ENCODE measurements at places on chromosomes 2 and 18. TPM values are rescaled to one million over a fixed set of nuclear protein-coding genes. Genes with fewer than 3 reads are reported as not detected.

Gene AMER3
- not detected for total RNA-seq

Gene CD8B2
- total RNA-seq, result not detected

Gene TNFAIP6
- total RNA-seq, result 0.50 TPM

Gene ICA1L
- 10.5 TPM for total RNA-seq

Gene FAP
- total RNA-seq, result 52.8 TPM

Gene MALT1
- 39.0 TPM for total RNA-seq

Gene EFR3B
- not detected for total RNA-seq

Gene OSGEPL1
- total RNA-seq, result 8.8 TPM

- DNase-seq, result no peak
Measured at GRCh38 chr2:3476321-3476984, 42.9 kb downstream of the ADI1 start.

DNA sequence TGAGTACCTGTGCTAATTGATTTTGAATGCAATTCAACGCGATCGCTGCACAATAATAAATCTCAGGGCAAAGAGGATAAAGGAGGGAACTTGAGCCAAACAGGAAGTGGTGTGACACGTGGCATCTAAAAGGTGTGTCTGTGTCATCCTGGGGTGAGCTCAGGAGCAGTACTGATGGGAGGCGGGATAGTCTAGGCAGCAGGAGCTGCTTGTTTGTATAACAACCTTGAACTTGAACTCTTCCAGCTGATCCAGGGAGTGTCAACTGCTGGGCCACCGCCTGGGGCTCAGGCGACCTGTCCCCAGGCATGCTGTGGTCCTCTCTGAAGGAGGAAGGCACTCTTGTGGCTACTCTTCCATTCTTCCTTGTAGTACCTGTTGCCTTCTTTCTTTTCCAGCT lies 61.2 kb downstream of the BOD1L2 start:
- no peak for DNase-seq

- DNase-seq, result peak; percentile 43
Measured at GRCh38 chr2:7749895-7750559, 832.8 kb downstream of the RNF144A start.

DNA sequence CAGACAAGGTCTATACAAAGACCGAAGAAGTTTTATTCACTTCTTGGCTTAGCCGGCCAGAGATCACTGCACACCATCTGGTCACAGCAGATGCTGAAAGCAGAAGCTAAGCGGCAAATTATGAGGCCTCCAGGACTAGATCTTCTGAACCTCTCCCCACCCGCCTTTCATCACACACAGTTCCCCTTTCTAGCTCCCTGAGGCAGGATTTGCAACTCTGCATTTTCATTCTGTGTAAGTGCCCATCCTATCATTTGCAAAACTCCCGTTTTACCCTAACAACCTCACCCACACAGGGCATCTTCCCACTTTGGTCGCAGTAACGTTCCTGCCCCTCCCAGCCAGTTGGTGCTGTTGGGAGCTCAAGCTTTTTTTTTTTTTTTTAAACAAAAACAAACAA lies 3.1 kb upstream of the MOB1A start:
- DNase-seq, result no peak

GRCh38 chr18:44386401-44386800 lies 294.3 kb upstream of the SETBP1 start:
- no peak for DNase-seq

DNA sequence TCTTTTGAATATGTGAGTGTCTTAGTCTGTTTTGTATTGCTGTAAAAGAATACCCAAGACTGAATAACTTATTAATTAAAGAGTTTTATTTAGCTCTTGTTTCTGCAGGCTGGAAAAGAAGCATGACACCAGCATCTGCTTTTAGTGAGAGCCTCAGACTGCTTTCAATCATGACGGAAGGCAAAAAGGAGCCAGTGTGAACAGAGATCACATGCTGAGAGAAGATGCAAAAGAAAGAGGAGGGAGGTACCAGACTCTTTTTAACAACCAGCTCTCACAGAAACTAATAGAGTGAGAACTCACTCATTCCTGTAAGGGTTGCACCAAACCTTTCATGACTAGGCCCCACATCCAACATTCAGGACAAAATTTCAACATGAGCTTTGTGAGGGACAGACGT lies 101.6 kb upstream of the HNMT start:
- no peak for DNase-seq

DNA sequence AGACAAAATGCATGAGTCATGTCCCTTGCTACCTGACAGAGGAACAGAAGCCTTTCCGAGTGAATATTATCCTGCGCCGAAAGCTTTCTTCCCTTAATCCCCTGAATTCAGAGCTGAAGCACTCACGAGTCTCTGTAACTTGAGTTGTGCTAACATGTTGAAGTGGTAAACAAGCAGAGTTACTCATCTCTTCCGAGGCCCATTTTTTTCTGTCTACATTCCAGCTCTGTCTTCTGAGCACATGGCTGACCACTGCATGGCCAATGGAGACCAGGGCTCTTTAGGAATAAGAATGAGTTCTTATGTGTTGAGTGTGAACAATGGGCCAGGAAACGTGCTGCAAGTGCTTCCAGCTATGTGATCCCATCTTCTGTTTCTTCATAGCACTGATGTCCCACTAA lies 73.1 kb upstream of the PID1 start:
- peak; percentile 65 for DNase-seq

DNA sequence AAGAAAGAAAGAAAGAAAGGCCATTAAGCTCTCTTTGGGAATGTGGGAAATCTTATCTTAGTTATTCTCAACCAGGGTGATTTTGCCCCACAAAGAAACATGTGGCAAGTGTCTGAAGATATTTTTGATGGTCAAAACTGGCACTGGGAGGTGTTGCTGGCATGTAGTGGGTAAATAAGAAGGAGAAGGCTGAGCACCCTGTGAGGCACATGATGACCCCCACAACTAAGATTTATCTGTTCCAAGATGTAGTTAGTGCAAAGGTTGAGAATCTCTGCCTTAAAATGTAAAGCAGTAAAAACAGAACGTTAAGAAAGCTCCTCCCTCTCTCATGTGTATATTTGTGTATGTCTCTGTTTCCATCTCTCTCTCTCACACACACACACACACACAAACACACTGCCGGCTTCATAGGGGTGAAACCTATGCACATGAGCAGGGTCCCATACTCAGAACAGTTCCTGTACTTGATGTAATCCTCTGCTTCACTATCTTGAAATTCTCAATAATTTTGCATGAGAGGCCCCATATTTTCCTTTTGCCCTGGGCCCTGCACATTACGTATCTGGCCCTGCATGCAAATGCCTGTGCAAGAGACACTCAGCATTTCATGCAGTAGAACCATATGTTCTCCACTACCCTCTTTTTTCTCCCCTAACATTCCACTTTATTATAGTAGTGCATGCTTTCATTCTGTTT lies 94.3 kb downstream of the MREG start:
- no peak for DNase-seq

GRCh38 chr18:31646332-31647126 lies 37.9 kb downstream of the B4GALT6 start:
- no peak for DNase-seq

DNA sequence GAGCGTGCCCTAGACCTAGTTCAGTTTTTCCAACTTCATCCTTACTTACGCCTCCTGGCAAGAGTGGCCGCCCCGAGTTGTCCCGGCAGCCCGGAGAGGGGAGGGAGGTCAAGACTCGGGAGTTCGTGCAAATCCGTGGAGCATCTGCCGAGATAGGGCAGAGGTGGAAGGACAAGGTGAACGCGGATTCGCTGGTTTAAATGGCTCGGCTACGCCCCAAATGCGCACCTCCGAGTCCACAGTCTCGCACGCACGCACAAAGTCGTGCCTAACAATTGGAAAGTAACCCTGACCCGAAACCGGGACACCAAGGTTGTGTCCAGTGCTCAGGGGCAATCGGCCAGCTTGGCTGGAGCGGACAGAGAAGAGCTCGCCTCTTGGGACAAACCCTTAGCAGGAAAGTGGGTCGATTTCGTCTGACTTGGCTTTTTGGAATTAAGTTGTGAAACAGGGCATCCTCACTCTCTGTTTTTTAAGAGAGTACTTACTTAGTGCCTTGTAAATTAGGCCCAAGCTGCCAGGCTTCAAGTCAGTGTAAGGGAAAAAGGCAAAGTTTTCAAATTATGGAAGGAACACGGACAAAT lies 726 bp upstream of the SS18 start:
- no peak for DNase-seq

DNA sequence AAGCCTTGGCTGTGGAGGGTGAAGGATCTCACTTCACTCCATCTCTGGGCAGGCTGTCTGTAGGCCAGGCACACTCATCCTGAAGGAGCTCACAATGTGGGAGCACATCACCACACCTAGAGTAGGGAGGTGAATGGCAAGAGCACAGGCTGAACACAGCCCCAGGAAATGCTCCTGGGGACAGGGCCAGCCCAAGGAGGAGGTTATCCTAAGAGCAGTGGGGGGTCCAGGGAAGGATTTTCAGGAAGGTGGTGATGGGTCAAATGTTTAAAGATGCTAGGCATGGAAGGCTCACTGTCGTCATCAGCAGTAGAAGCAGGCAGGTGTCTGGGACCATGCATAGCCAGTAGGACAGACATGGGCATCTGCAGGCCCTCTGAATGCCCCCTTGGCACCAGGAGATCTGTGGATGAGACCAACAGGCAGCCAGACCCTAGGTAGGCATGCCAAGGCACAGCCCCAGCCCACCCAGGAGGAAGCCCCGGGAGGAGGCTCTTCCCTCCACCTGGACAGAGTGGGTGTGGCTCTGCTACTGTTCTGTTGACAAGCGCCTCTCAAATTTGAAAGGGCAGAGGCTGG lies 91.7 kb upstream of the RAB6C start:
- DNase-seq, result no peak

GRCh38 chr2:63569740-63570139 lies 18.5 kb downstream of the WDPCP start:
- DNase-seq, result no peak

GRCh38 chr2:130851624-130852382 lies 15.1 kb downstream of the ARHGEF4 start:
- DNase-seq, result no peak

GRCh38 chr2:159891917-159892730 lies 94.1 kb upstream of the CD302 start:
- peak; percentile 70 for DNase-seq

DNA sequence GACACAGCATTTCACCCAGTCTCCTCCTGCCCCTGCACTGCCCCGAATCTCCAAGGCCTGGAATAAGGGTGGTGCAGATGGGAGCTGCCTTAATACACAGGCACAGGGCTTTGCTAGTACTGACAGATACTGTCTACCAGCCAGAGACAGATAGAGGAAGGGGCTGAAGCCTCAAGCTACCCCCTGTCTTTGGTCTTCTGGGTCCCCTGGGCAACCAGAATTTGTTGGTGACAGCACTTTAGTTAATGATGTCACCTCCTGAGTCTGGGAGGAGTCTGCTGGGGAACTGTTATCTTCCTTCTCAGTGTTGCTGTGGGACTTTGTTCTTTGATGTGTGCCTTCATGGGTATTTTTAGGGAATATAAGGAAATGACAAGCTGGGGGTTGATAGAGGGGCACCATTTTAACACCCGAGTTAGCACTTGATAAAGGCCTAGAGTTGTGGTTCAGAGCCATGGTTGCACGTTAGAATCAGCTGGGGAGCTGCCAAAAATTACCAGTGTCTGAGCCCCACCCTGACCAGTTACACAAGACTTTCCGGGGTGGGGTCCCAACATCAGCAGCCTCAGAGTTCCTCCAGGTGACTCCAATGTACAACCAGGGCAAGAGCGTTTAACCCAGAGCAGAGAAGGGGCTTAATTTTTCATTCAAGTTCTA lies 136.8 kb downstream of the SMAD7 start:
- no peak for DNase-seq

DNA sequence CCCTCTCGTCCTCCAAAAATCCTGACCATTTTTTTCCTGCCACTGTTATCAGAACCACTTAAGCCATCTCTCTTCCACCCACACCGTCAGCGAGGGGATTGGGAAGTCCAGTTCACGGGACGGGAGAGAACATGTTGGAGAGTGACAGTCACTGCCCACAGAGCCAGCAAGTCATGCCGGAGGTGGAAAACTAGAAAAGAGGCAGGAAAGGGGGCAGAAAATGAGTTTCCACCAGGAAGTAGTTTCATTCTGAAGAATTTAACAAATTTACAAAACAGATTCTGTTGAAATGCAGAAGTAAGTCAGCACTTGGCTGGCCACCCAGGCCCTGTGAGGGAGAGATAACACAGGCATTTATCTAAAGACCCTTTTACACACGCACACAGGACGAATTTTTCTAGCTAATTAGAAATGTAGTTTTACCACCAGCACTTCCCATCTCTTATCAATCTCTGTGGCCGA lies 431.3 kb downstream of the TSN start:
- no peak for DNase-seq

DNA sequence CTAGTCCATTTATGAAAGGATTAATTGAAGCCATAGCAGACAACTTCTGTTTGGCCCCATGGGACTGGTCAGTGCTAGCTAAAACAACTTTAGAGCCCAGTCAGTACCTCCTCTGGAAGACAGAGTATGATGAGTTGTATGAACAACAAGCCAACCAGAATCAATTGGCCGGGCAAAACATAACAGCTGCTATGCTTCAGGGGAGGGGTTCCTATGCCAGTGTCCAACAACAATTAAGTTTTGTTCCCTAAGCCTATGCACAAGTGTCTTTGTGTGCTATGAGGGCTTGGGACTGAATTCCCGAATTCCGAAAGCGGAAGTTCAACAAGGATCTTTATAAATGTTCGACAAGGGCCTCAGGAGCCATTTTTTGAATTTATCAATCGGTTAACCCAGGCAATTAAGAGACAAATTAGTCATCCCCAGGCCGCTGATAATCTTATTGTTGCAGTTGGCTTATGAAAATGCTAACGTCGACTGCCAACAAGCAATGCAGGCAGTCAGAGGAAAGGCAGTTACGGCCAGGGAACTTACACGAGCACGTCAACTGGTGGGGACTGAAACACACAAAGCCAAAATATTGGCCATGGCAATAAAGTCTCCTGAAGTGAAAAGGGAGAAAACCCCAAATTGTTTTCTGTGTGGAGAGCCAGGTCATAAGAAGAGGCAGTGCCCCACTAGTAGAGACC lies 57.9 kb downstream of the ZNF638 start:
- no peak for DNase-seq

DNA sequence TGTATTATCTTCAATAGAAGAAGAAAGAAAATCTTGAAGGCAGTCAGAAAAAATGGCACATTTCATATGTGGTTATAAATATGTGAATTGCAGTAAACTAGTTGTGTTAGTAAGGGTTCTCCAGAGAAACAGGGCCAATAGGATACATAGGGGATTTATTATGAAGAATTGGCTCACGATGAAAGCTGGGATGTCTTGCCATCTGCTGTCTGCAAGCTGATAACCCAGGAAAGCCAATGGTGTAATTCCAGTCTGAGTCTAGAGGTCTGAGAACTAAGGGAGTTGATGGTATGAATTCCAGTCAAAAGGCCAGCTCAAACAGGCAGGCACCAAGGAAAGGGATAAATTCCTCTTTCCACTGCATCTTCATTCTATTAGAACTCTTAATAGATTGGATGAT lies 362.4 kb downstream of the KCNJ3 start:
- DNase-seq, result no peak
